ENCODE measurements at places on chromosomes 6 and 20. TPM values are rescaled to one million over a fixed set of nuclear protein-coding genes. Genes with fewer than 3 reads are reported as not detected.

DNA sequence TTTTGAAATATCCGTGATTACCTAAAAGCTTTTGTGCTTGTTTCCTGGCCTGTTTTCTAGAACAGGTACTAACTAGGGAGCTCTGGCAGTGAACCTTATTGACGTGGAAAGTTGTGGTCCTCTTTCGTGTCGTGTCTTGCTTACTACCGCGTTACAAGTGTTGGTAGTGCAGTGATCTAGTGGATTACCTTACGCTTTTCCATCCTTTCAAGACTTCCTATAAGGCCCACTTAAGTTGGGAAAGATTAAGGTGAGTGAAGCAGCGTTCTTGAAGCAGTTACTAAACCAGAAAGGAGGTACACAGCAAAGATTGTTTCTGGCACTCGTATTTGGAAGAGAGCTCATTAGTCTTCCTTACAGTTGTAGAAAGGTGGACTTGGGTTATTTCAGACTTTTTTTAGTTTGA lies 1.9 kb downstream of the PNRC1 start:
- DNase-seq = no peak

- no peak for DNase-seq
Measured at GRCh38 chr6:18165751-18166150, 10.5 kb downstream of the KDM1B start.

SOX4 gene
- 6.8 TPM for total RNA-seq

ULBP2 gene
- total RNA-seq = 0.44 TPM

STX7 gene
- total RNA-seq = 39.6 TPM

TREM1 gene
- 3.8 TPM for total RNA-seq

PI16 gene
- total RNA-seq = 4.7 TPM

All from adrenal gland (tissue), 19 donors.